ENCODE measurements at places on chromosomes 3 and 15.

- DNase-seq: no peak
These were observed 609.1 kb upstream of the GRM7 start for GRCh38 chr3:6251612-6252400.

DNA sequence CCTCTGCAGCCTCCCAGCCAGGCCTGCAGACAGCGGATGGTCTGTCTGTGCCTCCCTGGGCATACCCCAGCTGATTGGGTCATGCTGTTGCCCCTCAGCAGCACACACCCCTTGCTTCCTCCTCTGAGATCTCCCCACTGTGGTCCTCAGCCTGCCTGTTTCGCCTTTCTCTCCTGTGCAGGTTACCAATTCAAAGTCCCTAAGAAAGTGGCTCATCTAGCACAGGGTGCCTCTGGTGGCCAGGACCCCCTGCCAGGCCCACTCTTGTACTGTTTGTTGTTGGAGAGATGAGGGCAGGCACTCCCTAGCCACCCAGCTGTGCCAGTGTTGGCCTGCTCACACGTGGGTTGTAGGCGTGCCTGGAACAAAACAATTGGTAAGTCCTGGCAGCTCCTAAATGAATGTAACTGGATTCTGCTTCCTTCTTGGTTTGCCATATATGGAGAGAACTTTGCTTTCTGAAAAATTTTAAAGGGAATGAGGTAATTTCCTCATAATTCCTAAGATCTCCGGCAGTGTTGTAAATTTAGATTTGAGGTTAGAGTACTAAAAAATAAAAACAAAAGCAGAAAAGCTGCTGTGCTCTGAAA lies 213.2 kb upstream of the IL12A start:
- DNase-seq: no peak

DNA sequence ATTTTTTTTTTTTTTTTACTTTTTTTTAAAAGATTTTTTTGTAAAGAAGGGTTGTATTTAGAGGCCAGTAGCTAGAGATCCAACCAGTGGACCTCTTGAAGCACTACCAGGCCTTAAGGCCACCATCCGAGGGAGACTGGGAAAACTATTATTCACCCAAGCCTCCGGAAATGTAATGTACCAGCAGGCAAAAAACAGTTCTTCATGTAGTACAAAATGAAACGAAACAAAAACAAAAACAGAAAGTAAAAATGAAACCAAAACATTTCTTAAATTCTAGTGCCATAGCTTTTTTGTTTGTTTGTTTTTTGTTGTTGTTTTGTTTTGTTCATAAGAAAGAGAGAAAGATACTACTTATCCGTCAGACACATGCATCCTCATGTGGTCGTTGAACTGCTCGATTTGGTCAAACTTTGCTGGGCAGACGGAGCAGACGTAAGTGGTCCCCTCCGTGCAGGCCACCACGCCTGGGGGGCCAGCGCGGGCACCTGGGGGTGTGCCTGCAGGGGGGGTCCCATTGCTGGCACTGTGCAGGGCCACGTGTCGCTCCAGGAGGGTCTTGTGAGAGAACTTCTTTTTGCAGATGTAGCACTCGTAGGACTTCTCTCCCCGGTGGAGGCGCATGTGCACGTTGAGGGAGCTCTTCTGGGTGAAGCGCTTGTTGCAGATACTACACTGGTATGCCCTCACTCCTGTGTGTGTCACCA lies 45.0 kb downstream of the TIGIT start:
- no peak for DNase-seq

GRCh38 chr3:43690400-43691119 lies at the start of gene ABHD5:
TSS of gene ABHD5 (plus strand) at chr3:43690938. CDS start at chr3:43690993, 55 bp downstream.
- peak; percentile 85 for DNase-seq

- no peak for DNase-seq
These were observed 260.2 kb upstream of the HES1 start for GRCh38 chr3:193875601-193876321.

GRCh38 chr3:194720048-194720447 lies 34.4 kb downstream of the FAM43A start:
- no peak for DNase-seq

DNA sequence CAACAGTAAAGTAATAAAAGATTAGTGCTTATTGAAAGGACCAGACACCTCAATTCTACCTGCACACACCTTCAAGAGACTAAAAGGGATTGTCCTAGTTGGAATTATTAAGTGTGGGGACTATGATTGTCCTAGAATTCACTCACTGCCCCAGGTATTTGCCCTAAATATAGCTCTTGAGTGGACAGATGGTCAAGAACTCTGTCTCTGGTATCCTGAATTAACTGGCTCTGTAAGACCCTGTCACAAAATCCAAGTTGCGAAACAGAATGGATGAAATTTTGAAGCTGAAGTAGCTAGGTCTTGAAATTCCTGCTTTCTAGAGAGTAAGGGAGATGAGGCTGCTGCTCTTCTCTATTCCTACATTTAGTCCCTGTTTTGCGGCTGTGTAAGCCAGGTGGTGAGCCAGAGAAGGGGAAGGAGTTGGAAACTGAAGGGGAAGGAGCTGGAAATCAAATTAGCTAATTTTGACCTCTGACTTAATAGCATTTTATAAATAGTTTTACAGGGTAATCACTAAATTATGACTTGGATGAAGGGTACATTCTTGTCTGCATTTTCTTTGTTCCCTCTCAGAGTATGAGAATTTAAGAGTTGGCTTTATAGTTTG lies 34.5 kb downstream of the KBTBD12 start:
- DNase-seq: no peak

DNA sequence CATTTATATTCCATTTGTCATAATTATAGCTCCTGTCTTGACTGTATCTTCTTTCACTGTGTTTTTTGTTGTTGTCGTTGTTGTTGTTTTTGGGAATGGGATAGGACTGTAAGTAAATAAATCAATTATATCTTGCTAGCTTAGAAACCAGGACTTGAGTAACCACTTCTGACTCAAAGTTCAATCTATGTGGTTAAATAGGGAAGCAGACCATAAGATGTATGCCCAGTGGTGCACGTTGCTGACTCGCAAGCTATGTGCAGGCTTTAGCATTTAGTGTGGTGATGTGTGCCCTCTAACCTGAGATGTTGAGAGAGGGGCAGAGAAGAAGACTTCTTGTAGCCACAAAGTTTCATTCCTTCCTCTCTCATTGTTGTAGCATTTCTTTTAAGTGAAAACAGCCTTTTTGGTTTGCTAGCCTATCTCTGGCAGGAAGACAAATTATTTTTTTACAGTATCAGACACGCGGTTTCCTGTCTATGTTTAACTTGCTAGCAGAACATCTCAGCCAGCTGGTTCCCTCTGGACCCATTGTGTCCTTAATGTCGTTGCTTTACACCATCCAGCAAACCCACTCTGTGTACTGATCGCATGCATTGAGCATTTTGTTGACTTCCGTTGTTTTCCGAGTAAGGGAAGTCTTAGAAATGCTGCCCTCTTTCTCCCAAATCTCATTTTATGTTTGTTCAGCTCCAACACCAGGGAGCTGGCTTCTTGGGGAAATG lies 52.1 kb downstream of the TGFBR2 start:
- no peak for DNase-seq

GRCh38 chr15:83289160-83289559 lies 4.7 kb upstream of the BNC1 start:
- DNase-seq: no peak

DNA sequence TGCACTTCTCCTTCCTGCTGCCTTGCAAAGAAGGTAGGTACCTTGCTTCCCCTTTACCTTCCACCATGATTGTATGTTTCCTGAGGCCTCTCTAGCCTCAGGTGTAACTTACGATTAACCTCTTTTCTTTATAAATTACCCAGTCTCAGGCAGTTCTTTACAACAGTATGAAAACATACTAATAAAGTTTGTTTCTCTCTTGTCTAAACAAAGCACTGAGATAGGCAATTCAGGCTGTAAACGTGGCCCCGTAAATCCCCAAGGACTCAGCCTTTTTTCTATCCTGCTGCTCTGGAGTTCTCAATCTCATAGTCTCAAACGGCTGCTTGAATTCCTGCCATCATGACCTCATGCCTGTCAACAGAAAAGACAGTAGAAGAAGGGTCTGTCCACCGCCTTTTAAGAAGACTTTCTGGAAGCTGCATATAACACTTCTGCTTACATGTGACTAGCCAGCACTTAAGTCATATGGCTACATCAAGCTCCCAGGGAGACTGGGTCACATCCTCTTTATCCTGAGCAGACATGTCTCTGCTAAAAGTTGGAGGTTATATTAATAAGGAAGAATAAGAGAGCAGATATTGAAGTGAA lies 257.8 kb downstream of the EBLN2 start:
- no peak for DNase-seq

GRCh38 chr3:52845691-52846431 lies 11.0 kb upstream of the MUSTN1 start:
- DNase-seq: no peak

GRCh38 chr3:94336046-94336753 lies 273.3 kb downstream of the NSUN3 start:
- no peak for DNase-seq

- no peak for DNase-seq
These were observed 26.2 kb downstream of the HMG20A start for GRCh38 chr15:77446840-77447390.

All from activated CD4-positive, alpha-beta T cell treated with anti-CD3 and anti-CD28 coated beads for 24 hours (primary cell).